NCI-H345 (cell line): ENCODE measurements at places on chromosomes 2 and 18.
A peak's percentile ranks its signal among the peaks of the same experiment; 100 is the strongest.

DNA sequence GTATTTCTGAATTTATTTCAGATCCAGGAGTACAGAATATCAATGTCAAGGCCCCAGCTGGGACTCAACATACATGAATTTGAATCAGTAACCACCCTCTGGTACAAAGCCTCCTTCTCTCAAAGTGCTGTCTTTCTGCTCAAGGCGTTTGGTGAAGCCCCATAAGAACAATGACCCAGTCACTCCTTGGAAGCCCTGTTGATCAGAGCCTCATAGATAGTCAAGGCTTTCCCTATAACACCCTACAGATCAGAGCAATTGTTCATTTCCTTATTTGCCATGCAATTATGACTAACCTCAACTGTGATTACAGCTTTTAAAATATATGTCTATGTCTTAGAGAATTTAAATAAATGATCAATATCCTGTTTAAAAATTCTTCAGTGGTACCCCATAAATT, 159.1 kb upstream of the CREB1 start:
- DNase-seq = no peak

DNA sequence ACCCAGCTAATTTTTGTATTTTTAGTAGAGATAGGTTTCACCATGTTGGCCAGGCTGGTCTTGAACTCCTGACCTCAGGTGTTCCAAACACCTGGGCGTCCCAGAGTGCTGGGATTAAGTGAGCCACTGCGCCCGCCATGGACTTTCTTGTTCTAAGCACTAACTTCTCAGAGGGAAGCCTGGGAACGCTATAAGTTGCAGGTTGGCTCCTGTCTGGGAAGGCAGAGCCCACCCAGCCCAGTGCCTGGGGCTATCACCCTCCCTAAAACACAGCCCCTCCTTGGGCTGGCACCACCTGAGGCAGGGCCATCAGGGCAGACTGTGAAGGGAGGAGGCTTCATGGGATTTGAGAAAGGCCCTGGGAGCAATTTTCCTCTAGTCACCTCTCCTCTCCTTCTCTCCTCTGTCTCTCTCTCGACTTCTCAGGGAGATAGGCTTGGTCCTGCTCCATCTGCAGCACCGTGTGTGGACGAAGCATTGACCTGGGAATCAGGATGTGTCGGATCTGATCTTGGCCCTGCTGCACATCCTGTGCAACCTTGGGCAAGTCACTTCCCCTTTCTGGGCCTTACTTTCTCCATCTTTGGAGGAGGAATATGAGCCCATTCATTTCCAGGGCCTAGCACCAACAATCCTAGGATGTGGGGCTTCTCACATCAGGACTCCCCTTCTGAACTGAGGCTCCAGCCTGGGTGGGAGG, 10.9 kb downstream of the PSD4 start:
- no peak for DNase-seq

DNA sequence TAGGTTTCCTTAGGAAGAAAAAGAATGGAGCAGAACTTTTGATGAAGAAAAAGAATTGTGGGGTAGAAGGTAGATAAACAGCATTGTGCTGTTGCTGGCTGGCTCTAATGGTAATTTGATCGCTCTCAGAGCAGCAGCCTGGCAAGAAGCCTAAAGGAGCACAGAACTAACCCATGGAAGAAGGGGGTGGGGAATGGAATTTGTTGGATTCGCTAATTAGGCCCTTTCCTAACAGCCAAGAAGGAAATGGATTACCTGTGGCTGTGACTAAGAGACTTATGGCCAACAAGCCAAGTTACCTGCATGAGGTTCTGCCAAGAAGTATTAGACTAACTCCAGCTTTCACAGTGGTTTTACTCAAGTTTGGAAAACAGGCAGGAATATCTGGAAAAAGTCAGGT, 210.6 kb downstream of the IKZF2 start:
- DNase-seq = peak; percentile 88

DNA sequence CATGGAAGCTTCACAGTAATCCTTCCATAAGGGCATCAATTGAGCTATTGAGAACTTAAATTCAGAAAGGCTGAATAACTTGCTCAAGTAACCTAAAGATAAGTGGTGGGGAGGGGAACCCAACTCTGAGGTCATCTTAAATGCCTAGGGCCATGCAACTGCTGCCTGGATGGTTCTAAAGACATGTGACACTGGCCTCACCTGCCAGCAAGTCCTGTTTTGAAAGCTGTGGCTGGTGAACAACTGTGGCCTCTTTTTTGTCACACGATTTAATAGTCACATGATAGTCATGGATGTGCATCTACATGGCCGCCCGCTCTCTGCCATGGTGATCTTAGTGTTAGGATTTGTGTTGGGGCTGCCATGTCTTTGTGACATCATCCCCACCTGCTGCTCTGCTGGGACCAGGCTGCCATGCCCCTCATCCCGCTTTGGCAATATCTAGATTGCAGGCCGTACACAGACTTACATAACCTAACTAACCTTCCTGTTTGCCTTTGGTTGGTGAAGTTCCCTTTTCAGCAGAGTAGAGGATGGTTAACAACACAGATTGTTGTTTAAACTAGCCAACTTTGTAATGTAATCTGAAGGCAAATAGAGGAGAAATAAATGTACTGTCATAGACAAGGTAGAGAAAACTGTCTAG, 177.9 kb upstream of the SH3BP4 start:
- DNase-seq = no peak

DNA sequence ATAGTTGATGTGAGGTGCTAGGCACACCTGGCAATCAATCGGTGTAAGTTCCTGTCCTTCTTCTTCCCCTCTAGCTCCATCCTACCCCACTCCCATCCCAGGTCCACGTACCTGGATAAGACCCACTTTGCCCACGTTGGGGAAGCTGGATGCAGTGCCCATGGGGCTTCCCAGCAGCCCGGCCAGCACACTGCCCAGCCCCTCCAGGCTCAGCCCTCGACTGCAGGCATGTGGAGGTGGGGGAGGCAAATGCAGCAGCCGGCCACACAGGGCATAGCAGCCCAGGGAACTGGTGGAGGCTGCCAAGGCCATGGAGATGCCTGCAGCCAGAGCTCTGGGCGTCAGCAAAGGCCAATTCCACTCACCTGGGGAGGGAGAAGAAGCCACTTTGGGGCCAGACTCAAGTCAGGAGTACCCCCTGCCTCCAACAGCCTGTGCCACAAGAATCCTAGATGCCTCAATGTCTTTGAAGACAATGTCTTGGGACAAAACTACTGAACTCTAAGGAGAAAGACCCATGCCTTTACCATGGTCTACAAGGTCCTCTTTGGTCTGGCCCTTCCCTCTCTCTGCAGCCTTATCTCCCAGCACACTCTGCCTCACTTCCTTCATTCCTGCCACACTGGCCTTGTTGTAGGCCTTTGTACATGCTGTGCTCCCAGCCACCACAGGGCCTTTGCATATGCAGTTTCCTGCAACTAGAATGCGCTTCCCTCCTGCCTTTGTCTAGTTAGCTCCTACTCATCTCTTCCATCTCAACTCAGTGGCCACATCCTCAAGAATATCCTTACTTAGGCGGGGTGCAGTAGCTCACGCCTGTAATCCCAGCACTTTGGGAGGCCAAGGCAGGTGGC, 4.5 kb downstream of the SLC23A3 start:
- no peak for DNase-seq

DNA sequence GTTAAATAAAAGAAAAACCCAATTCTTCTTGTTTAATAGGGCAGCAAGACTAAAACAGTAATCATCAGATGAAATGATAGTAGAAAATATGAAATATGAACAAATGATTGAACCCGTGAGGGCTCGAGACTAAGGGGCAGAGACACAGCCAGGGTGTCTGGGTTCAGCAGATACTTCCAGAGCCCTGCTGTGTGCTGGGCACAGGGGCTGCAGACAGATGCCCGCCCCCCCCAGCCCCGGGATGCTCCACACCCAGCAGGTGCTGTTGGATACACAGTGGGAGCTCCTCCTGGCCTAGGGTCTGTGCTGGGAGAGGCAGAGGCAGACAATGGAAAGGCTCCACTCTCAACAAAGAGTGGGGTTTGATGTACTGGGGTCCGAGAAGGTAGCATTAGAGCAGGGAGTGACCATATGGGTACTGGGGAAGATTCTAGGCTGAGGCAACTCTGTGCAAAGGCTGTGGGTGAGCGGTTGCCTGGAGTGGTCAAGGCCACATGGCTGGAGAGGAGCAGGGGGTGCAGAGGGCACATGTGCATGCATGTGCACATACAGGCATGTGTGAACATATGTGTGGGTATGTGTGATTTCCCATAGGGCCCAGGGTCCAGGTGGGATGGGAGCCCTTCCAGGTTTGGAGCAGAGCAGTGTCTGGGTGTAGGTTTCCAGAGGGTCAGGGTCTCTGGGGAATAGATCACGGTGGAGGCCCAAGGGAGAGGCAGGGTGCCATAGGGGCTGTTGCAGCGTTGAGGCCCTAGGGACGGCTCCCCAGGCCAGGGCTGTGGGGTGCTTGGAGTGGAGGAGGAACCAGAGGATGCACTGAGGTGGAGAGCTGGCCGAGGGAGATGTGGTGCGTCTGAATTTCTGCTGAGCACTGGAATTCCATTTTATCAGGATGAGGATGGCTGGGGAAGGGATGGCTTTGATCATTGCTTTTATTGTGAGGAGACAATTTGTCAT, 36.7 kb downstream of the LDLRAD4 start:
- DNase-seq = no peak

GRCh38 chr2:217773539-217773938, 229.3 kb downstream of the TNS1 start:
- no peak for DNase-seq

DNA sequence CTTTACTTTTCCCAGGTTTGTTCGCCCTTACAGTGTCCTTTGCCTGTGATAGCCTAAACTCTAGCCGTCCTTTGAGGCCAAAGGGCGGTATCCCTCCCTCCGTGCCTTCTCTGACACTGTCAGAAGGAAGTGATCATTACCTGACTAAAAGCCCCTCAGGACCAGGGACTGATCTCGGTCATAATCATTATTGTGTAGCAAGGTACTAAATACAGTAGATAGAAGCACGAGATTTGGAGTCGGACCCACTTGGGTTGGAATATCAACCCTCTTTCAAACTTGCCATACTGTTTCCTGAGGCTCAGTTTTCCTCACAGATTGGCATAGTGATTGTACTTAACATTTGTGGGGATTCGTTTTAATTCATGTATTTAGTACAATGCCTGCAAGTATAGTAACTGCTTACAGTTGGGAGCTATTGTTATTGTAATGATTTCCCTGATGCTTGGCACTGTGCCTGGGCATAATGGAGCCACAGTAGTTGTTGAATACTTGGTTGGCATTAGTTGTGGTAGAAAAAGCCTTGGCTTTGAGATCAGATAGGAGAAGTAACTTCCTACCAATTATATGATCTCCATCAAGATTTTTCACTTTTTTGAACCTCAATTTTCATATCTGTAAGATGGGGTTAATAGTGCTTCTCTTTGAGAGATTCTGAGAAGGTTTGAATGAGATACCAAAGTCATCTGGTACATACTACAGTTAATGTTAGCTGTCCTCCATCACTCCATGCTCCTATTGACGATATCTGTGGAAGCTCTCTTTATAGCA, 836 bp downstream of the STK11IP start:
- DNase-seq = peak; percentile 68

- DNase-seq = no peak
Observed at GRCh38 chr2:185811580-185811979, 73.0 kb downstream of the FSIP2 start.

- no peak for DNase-seq
Observed at GRCh38 chr18:7575465-7576028, 8.4 kb downstream of the PTPRM start.

- DNase-seq = no peak
Observed at GRCh38 chr18:67285583-67285982, 230.9 kb downstream of the DSEL start.

GRCh38 chr18:61606759-61607158, 273.5 kb downstream of the CDH20 start:
- DNase-seq = no peak

- DNase-seq = no peak
Observed at GRCh38 chr2:174120346-174120745, 128.0 kb downstream of the OLA1 start.

- peak; percentile 86 for DNase-seq
Observed at GRCh38 chr2:54871457-54872107, 148.1 kb downstream of the EML6 start.

- no peak for DNase-seq
Observed at GRCh38 chr18:67954594-67954993, 438.1 kb upstream of the DSEL start.

GRCh38 chr18:56723068-56723467, 71.9 kb downstream of the WDR7 start:
- no peak for DNase-seq

- peak; percentile 3 for DNase-seq
Observed at GRCh38 chr2:74373221-74373676, 6.9 kb downstream of the DCTN1 start.
